ENCODE measurements at places on chromosomes 3 and 15.

DNA sequence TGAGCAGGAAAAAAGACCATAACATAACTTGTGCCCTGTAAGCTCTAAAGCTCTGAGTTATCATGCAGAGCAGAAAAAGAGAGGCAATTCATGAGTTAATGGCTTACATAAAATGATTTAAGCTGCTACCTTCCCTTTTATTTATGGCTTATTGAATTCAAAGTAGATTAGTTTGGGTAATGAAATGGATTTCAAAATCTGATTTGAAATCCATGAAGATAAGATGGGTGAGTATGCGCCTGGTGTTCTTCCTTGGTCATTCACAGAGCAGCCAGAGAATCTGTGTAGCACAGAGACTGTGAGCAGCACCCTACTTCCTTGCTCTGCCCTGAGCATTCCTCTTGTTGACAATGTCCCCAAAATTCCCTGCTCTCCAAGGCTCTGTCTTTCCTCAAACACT, 36.2 kb upstream of the MRPL3 start:
- DNase-seq, result no peak

GRCh38 chr3:187777331-187777941, 32.2 kb upstream of the BCL6 start:
- DNase-seq, result no peak

DNA sequence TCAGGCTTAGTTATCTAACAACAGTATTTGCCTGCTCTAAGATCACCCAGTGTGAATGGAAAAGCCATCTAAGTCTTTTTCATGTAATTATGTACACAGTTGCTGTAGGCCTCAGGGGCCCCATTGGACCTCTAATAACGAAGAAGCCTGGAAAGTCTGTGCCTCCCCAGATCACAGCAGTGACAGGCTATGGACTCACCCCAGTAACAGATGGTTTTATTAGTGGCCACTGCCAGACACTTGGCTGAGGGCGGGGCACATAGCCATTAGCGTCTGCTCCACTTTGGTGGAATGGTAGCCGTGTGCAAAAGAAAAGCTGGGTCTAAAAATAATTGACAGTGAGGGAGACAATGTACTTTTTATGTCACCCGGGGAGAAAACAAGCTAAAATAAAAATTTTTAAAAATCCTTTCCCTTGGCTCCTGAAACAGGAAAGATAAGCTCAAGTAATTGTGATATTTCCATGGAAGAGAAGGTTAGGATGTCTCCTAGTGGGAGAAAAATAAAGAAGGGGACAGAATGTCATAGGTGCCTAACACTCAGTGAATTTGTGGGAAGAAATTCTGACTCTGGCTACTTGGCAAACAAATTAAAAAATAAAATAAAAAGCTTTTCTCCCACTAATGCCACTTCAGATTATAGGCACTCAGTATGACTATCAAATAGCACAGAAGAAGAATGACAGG, 44.3 kb upstream of the ZNF385D start:
- no peak for DNase-seq

DNA sequence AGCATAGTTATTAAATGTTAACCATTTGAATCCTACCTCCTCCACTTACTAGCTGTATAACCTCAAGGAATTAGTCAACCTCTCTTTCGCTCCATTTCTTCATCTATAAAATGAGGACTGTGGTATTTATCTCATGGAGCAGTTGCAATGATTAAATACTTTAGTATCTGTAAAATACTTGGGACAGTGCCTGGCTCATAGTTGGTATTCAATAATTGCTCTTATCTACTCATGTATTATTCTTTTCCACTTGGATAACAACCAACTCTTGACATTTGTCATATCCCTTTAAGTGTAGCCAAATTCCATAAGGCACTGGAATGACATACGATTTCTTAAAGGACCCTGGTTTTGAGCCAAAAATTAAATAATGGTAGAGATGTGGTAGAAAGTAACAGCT, 72.0 kb downstream of the FSIP1 start:
- no peak for DNase-seq

GRCh38 chr3:21790466-21790865, 39.5 kb upstream of the ZNF385D start:
- no peak for DNase-seq

DNA sequence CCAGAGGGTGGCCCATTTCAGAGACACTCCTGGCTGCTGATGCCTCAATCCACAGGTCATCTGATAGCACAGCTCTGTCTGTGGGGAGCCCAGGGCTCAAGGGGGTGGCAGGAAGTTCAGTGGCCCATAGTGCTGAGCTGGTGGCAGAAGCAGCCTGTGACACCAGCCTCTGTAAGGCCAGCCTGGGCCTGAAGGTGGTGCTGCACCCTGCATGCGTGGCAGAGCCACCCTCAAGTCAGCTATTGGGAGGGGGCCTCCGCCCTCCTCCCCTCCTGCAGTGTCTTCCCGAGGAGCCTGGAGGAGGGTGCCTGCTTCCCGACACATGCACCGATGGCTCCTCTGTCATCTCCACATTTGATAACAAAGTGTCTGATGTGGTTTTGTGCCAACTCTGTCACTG, 3.0 kb downstream of the PLA1A start:
- no peak for DNase-seq

GRCh38 chr15:72515591-72516389, 41.7 kb downstream of the ARIH1 start:
- no peak for DNase-seq

GRCh38 chr15:66771351-66771650, 69.3 kb downstream of the SMAD6 start:
- no peak for DNase-seq

DNA sequence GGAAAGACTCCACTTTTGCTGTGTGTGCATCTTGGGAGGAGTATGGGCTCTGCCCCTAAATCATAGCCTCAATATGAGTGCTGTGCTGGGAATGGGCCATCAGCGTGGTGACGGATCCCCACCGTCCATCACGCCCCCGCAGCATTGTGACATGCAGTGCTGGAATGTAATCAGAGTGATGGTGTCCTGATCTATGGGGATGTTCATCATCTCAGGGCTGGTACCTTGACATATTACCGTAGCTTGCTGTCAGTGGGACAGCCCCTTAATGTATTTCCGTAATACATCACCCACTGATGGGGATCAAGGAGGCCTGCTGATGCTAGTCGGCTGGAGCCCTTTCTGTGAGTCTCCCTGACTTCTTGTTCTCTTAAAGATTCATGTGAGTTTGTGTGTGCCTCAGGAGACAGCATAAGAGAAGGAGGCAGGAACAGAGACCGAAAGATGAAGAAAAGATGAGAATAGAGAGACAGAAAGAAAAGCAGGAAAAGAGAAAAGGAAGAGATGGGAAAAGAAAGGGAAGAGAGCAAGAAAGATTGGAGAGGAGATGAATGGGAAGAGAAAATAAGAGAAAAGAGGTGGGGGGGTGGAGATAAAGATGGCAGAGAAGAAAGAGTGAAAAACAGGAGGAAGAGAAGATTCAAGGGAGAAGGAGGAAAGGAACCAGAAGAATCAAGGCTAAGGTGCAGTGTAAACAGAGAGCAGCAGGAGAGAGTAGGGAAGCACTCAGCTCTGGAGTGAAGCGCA, 183.7 kb downstream of the RPLP1 start:
- no peak for DNase-seq

- no peak for DNase-seq
These were observed 166.2 kb downstream of the SLCO3A1 start for GRCh38 chr15:92019706-92020105.

GRCh38 chr15:99509686-99510461, 55.9 kb upstream of the MEF2A start:
- no peak for DNase-seq

DNA sequence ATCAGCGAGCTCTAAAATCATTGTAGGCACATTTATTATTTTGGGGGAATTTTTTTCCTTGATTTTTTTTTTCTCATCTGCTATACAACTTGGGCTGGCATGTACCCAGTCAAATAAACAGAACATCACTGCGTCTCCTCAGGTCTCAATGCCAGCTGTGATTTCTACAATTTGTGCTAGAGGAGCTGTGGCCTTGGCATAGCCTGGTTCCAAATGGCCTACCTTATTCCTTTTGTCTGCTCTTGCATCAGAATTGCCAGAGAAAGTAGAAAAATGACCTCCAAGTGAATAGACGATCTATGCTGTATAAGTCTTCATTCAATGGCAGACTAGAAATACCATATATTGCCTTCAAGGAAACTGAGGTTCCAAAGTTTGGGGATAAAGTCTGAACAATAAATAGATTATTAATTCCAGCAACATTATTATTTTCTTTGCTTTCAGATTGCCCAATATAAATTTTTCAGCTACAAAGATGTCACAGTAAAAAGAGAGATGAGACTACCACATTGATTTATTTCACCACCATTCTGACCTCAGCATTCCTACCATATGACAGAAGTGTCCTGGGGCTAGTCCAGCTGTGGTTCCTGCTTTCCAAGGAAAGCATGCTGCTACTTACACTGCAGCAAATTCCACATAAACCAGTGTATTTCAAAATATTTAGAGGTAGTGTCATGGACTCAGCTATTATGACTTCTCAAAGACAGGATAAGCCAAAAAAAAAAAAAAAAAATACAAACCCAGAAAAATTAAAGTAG, 493.9 kb upstream of the ZNF385D start:
- DNase-seq, result no peak

- DNase-seq, result no peak
These were observed 112.9 kb upstream of the SLC6A11 start for GRCh38 chr3:10702961-10703740.

DNA sequence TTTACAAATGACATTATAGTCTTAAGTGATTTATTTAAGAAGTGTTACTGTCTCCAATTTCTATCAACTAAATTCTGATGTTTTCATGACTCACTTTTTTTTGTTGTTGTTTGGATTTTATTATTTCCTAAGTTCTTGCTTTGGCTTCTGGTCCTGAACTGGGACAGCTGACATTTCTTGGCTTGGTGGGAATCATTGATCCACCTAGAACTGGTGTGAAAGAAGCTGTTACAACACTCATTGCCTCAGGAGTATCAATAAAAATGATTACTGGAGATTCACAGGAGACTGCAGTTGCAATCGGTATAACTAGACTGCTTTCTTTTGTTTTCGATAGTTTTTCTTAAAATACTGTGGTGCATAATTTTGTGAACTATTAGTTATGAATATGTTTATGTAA, 47.5 kb downstream of the ASTE1 start:
- DNase-seq, result no peak

- no peak for DNase-seq
These were observed 49.8 kb downstream of the IQSEC1 start for GRCh38 chr3:13023235-13023970.

- no peak for DNase-seq
These were observed 66.6 kb upstream of the TGFBR2 start for GRCh38 chr3:30539772-30540171.

DNA sequence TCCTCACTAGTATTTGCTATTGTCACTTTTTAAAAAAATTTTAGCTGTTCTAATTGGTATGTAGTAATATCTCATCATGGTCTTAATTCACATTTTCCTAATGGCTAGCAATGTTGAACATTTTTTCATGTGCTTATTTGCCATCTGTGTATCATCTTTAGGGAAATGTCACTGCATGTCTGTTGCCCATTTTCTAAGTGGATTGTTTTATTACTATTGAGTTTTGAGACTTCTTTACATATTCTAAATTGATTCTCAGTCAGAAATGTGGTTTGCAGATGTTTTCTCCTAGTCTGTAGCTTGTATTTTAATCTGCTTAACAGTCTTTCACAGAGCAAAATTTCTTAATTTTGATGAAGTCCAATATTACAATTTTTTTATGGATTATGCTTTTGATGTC, 33.6 kb upstream of the SEC22A start:
- DNase-seq, result no peak

- DNase-seq, result no peak
These were observed 45.5 kb downstream of the RASGRF1 start for GRCh38 chr15:79045041-79045440.

DNA sequence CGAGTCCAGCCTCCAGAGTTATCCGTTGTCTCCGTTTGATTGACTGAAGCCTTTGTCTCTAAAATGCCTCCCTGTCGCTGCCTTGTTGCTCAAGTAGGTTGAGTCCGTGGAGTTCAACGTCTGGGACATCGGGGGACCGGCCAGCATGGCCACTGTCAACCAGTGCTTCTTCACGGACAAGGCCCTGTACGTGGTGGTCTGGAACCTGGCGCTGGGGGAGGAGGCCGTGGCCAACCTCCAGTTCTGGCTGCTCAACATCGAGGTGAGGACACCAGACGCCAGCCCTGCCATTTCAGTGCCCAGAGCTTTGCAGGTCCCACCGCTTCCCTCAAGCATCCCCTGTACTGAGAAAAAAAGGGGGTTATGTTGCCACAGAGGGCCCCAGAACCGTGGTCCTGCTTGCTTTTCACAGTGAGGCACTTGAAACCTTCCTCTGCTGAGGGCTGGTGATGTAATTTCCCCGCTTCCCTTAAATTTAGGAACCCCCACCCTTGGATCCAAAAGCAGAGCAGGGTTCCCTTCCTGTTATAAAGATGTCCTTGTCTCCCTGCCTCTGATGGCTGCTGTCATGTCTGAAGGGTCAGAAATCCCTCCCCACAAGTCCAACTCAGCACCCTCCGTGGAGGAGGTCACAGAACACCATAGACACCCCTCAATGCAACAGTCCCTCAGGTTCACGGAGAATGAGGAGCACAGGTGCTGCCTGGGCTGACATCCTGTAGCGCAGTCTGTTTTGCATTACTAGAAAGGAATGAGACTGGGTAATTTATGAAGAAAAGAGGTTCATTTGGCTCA, 105.7 kb downstream of the LRRK1 start:
- no peak for DNase-seq

DNA sequence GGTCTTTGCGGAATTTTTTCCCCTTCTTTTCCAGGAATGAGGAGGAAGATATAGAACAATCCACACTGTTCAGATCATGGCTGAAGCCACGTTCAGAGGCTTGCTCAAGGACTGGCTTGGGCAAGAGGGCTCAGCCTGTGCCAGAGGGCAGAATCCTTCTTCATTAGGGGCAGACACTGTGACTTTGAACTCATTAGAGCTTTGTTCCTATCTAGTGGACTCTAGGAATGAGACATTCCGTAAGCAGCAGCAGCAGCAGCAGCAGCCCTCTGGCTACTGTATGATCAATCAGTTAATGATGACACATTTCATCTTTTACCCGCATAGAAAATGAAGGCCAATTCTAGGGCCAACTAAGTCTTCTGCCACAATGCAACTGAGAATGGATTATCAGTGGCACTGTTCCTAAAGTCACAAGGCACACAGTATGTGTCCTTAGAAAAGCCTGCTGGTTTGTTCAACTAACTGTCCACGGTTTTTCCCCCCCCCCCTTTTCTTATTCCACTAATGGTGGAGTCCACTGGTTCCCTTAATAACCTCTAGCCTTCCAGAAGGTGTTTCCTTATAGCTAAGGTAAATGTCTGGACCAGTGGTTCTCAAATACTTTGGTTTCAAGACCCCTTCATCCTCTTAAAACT, 1.7 kb upstream of the RAB8B start:
- DNase-seq, result no peak
